ENCODE measurements at places on chromosomes 2 and 18. TPM values are rescaled to one million over a fixed set of nuclear protein-coding genes. Genes with fewer than 3 reads are reported as not detected.

- peaks cover 4% of the 10 kb centered on the region for H3K4me1 ChIP-seq
- no peak overlapping the region for H3K27ac ChIP-seq
- no peak for DNase-seq
- no peaks in the 10 kb centered on the region for H3K36me3 ChIP-seq
These were observed 4.0 kb upstream of the SLC35F5 start for GRCh38 chr2:113760400-113760799.

GRCh38 chr2:36705326-36706020, 9.0 kb downstream of the VIT start:
- no peaks in the 10 kb centered on the region for H3K4me1 ChIP-seq
- no peaks in the 10 kb centered on the region for H3K36me3 ChIP-seq
- H3K27me3 ChIP-seq = no peaks in the 10 kb centered on the region
- H3K27ac ChIP-seq = no peak overlapping the region

GRCh38 chr2:113838277-113838676, 51.6 kb upstream of the ACTR3 start:
- no peaks in the 10 kb centered on the region for H3K4me1 ChIP-seq
- no peak for DNase-seq
- no peak overlapping the region for H3K27ac ChIP-seq
- no peaks in the 10 kb centered on the region for H3K27me3 ChIP-seq

- no peak overlapping the region for H3K27ac ChIP-seq
- DNase-seq = no peak
- H3K4me1 ChIP-seq = no peaks in the 10 kb centered on the region
These were observed 54.0 kb upstream of the SPATS2L start for GRCh38 chr2:200252265-200253067.

DNA sequence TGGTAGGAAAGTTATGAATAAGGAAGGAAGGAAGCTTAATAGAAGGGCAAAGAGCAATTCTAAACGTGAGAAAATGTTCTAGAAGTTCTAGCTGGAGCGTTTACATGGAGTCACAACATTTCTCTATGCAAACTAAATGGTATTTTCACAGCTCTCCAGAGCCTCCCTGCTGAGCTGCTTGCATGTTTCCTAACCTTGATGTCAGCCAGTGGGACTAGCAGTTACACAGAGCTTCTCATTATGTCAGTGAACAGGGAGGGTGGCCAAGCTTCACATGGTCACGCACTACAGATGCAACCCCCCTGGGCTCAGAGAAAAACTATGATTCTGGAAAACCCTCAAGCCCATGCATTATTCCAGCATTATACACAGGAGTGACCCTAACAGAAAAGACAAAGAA, 153.4 kb upstream of the CCDC150 start:
- no peaks in the 10 kb centered on the region for H3K27me3 ChIP-seq
- no peaks in the 10 kb centered on the region for H3K4me1 ChIP-seq
- no peak for DNase-seq
- H3K4me3 ChIP-seq = no peak overlapping the region
- H3K36me3 ChIP-seq = no peaks in the 10 kb centered on the region

The NGEF gene
- total RNA-seq = 0.43 TPM

The CEBPZ gene
- total RNA-seq = 20.2 TPM

The BMP10 gene
- total RNA-seq = not detected

The SPATA3 gene
- total RNA-seq = not detected

The REG1B gene
- total RNA-seq = not detected

The CDH19 gene
- total RNA-seq = 0.21 TPM

The HEATR5B gene
- 10.6 TPM for total RNA-seq

The RGPD5 gene
- 4.2 TPM for total RNA-seq
